ENCODE measurements at places on chromosomes 5 and 9.

GRCh38 chr5:76495870-76496269 lies 92.8 kb downstream of the IQGAP2 start:
- no peaks in the 10 kb centered on the region for H3K27me3 ChIP-seq
- H3K36me3 ChIP-seq, result no peaks in the 10 kb centered on the region
- no peak for DNase-seq
- H3K27ac ChIP-seq, result no peak overlapping the region

DNA sequence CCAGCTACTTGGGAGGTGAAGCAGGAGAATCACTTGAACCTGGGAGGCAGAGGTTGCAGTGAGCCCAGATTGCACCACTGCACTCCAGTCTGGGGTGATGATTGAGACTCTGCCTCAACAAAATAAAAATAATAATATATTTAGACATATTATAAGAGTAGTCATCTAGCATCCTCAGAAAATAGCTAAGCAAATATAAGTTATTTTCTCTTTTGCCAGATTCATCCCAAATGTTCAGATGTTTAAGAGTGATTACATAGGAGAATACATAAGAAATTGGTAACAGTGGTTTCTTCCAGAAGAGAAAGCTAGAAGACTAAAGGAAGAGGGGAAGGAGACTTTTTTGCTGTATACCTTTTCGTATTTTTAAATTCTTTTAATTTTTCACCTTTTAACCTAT lies 20.0 kb downstream of the PRKAA1 start:
- H3K4me3 ChIP-seq, result no peak overlapping the region
- H3K4me1 ChIP-seq, result peaks cover 12% of the 10 kb centered on the region
- peaks cover 40% of the 10 kb centered on the region for H3K36me3 ChIP-seq
- no peaks in the 10 kb centered on the region for H3K27me3 ChIP-seq
- H3K27ac ChIP-seq, result no peak overlapping the region

GRCh38 chr5:107232788-107233187 lies 437.9 kb downstream of the EFNA5 start:
- no peak for DNase-seq
- no peaks in the 10 kb centered on the region for H3K27me3 ChIP-seq

- no peak overlapping the region for H3K4me3 ChIP-seq
- no peaks in the 10 kb centered on the region for H3K36me3 ChIP-seq
- no peaks in the 10 kb centered on the region for H3K27me3 ChIP-seq
- no peaks in the 10 kb centered on the region for H3K4me1 ChIP-seq
Observed at GRCh38 chr9:82549174-82549821, 513.6 kb downstream of the RASEF start.

DNA sequence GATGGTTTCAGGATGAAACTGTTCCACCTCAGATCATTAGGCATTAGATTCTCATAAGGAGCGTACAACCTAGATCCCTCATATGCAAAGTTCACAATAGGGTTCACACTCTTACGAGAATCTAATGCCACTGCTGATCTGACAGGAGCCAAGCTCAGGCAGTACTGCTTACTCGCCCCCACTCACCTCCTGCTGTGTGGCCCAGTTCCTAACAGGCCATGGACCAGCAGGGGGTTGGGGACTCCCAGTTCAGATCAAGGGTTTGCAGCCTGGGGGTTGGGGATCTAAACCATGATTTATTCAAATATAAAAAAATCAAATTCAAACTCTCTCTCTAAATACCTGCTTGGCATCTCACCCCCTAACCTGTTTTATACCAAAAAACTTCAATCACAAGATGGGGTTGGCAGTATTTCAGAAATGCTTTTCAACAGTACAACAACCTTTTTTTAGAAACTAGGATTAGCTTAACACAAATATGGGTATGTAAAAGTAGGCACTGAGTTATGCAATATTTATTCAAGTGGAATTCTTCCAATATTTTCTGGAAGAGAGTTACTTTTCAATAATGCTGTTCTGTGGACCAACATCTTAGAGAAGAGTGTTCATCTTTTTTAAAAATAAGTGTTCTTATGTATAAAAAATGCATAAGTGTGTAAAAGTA lies 30.1 kb upstream of the SLC12A2 start:
- no peak overlapping the region for H3K4me3 ChIP-seq
- peaks cover 1% of the 10 kb centered on the region for H3K4me1 ChIP-seq
- no peak for DNase-seq
- H3K27me3 ChIP-seq, result no peaks in the 10 kb centered on the region
- H3K36me3 ChIP-seq, result peaks cover 48% of the 10 kb centered on the region
- H3K27ac ChIP-seq, result no peak overlapping the region

- H3K4me1 ChIP-seq, result no peaks in the 10 kb centered on the region
- no peaks in the 10 kb centered on the region for H3K27me3 ChIP-seq
- no peak overlapping the region for H3K4me3 ChIP-seq
- no peak overlapping the region for H3K27ac ChIP-seq
- DNase-seq, result no peak
- peaks cover 97% of the 10 kb centered on the region for H3K36me3 ChIP-seq
Observed at GRCh38 chr5:169721771-169722170, 84.7 kb downstream of the DOCK2 start.

DNA sequence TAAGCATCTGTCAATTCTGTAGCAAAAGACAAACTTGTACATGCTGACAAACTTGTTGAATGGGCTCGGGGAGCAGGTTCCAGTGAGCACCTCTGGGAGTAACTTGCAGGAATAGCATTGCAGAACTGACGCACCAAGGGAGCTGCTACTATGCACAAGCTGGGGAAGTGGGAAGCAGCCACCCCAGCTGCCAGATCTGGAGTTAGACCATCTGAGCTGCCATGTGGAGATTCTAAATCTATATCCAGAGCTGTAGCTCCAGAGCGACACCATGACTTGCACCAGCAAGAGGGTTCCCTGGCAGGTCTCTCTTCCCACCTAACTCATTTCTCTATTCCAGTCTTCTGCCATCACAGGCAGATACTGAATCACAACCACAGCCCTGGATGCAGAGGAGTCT lies 346.0 kb upstream of the PANK3 start:
- no peak for DNase-seq
- H3K4me3 ChIP-seq, result no peak overlapping the region
- no peak overlapping the region for H3K27ac ChIP-seq

DNA sequence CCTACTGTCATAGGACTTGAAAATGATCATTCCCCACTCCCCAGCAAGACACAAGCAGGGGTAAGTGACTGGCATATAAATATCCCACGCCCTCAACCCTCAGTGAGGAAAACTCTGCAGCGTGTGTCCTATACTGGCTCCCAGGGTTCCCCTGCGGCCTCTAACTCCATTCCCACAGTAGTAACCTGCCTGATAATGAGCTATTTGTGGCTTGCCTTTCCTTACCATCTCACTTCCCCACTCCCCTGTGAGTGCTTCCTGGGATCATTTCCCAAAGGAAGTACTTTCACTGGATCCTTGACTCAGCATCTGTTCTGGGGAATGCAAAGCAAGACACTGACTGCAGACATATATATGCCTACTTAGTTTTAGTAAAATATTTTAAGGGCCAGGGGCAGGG lies 14.3 kb downstream of the CDC14B start:
- peaks cover 4% of the 10 kb centered on the region for H3K27me3 ChIP-seq
- no peak overlapping the region for H3K27ac ChIP-seq
- no peak for DNase-seq
- H3K4me1 ChIP-seq, result no peaks in the 10 kb centered on the region
- H3K4me3 ChIP-seq, result no peak overlapping the region

- no peak overlapping the region for H3K27ac ChIP-seq
- no peaks in the 10 kb centered on the region for H3K27me3 ChIP-seq
- no peak for DNase-seq
- no peaks in the 10 kb centered on the region for H3K36me3 ChIP-seq
Observed at GRCh38 chr9:125902214-125902613, 155.0 kb downstream of the PBX3 start.

- H3K27me3 ChIP-seq, result no peaks in the 10 kb centered on the region
- no peaks in the 10 kb centered on the region for H3K36me3 ChIP-seq
- H3K4me1 ChIP-seq, result peaks cover 27% of the 10 kb centered on the region
- peak; percentile 20 for DNase-seq
Observed at GRCh38 chr9:70563431-70564204, 149.2 kb upstream of the KLF9 start.

DNA sequence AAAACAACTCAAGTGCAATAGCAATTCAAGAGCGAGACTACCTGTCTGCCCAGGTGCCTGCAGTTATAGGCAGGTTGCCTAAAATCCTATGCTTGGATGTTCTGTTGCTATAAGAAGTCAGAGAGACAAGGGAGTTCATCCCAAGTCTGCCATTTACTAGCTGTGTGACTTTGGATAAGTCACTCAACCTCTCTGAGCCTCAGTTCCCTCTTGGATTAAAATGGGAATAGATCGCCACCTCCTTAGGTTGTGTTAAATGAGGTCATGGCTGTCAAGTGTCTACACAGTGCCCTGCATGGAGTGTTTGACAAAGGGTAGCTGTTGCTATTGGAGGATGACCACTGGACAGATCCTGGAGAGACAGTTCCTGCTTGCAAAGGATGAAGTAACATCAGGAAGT lies 1.3 kb upstream of the ZBTB34 start:
- peaks cover 29% of the 10 kb centered on the region for H3K4me1 ChIP-seq
- H3K27me3 ChIP-seq, result peaks cover 8% of the 10 kb centered on the region
- DNase-seq, result no peak
- peaks cover 4% of the 10 kb centered on the region for H3K36me3 ChIP-seq

DNA sequence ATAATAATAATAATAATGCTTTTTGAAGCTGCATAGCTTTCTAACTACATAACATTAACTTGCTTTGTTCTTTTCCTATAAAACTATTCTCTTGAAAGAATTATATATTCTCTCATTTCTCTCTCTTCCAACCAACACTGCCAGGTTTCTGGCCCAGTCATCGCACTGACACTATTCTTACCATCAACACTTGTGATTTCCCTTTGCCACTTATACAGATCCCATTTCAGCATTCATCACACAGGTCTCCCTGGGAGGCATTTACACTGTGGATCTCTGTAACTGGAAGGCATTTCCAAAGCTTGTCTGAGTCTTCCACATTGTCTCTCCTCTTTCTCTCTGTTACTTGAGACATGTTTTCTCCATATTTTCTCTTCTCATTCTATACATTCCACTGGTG lies 777.8 kb upstream of the ACO1 start:
- DNase-seq, result no peak
- no peaks in the 10 kb centered on the region for H3K4me1 ChIP-seq
- no peaks in the 10 kb centered on the region for H3K27me3 ChIP-seq
- no peak overlapping the region for H3K27ac ChIP-seq
- H3K36me3 ChIP-seq, result no peaks in the 10 kb centered on the region

Data from activated B cell treated with CpG ODN at 0.5 μM for 24 hours (primary cell).